ENCODE measurements at places on chromosomes 2 and 18. TPM values are rescaled to one million over a fixed set of nuclear protein-coding genes. Genes with fewer than 3 reads are reported as not detected.

Gene COL6A3
- total RNA-seq: 0.15 TPM

Gene CWC22
- total RNA-seq: 11.7 TPM

Gene VWA3B
- 0.33 TPM for total RNA-seq

Gene MROH2A
- total RNA-seq: not detected

Gene SCG2
- 1.2 TPM for total RNA-seq

Gene AMMECR1L
- total RNA-seq: 19.7 TPM

Gene CERKL
- 0.24 TPM for total RNA-seq

Gene FOSL2
- 48.5 TPM for total RNA-seq

Gene TNFRSF11A
- 7.3 TPM for total RNA-seq

Gene UGT1A4
- not detected for total RNA-seq

Gene TLX2
- 0.47 TPM for total RNA-seq

Gene KATNAL2
- 1.4 TPM for total RNA-seq

Gene CRACDL
- total RNA-seq: 2.3 TPM

Gene NEU4
- 0.25 TPM for total RNA-seq

Gene TMEM247
- total RNA-seq: not detected

Gene L3MBTL4
- total RNA-seq: not detected

Gene SLC4A3
- total RNA-seq: 3.7 TPM

Gene KCNJ13
- not detected for total RNA-seq

Gene TMEM198
- 0.71 TPM for total RNA-seq

Gene NDUFS1
- 59.8 TPM for total RNA-seq

Gene TUBA3E
- 0.78 TPM for total RNA-seq

Gene CD302
- 2.5 TPM for total RNA-seq
